Astrocyte of the hippocampus (primary cell): ENCODE measurements at places on chromosomes 1 and 21.
A peak's percentile ranks its signal among the peaks of the same experiment; 100 is the strongest.

DNA sequence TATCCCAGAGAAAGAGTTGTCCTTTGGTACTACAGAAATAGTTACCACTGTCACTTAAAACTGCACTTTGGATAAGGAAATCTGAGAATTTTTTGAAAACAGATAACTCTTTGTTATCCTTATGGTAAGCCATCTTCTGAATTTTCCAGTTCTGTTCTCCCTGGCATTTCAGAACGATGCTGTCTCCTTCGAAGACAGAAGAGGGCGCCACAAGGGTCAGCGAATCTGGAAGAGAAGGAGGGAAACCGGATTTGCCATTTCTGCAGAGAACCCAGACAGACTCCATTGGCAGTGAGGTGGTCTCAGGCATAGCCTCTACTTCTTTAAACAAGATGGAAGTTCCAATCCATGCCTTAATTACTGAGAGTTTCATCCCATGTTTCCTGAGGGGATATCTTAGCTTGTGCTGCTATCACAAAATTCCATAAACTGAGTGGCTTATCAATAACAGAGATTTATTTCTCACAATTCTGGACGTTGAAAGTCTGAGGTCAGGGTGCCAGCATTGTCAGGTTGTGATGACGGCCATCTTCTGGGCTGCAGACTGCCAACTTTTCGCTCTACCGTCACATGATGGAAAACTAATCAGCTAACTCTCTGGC lies 6.4 kb downstream of the FCRL2 start:
- no peak for DNase-seq

- DNase-seq, result no peak
Measured at GRCh38 chr1:117511273-117511672, 94.6 kb upstream of the TENT5C start.

GRCh38 chr1:36159614-36160387 lies 3.8 kb downstream of the MAP7D1 start:
- DNase-seq, result no peak

DNA sequence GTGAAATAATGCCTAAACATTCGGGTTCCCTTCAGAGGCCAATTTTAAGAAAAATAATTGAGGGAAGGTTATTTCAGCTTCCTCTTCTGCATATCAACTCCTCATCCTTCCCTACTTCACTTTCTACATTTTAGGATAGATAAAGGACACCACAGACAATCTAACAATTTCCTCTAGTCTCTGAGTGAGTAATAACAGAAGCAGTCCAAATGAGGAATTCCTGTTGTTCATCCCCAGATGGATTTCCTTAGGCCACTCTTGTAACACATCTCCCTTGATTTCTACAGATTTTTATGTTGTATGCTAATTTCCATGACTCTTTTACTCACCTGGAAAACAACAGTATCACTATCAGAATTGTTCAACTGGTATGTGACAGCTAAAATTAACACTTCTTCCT lies 87.7 kb upstream of the LYPLAL1 start:
- peak; percentile 17 for DNase-seq

GRCh38 chr1:9167638-9168037 lies 38.7 kb upstream of the GPR157 start:
- no peak for DNase-seq

- DNase-seq, result no peak
Measured at GRCh38 chr1:157469752-157470675, 82.3 kb downstream of the FCRL5 start.

- DNase-seq, result no peak
Measured at GRCh38 chr21:46254208-46254975, 25.8 kb upstream of the LSS start.

DNA sequence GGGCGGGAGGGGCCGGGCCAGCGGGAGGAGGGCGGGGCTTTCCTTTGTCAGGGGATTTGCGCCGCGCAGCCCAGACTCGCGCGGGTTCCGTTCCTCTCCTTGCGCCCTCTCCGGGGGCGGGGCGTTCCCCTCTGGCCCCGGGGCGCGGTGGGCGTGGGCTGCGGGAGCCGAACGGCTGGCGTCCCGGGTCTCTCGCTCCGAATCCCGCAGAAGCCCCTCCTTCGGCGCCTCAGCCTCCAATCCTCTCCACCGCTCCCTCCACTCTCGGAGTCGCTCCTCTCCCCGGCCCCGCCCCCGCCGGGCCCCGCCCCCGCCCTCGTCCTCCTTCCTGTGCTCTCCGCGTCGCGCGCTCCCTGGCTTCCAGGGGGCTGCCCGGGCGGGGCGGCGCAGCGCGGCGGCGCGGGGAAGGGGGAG lies 82.8 kb upstream of the BMP8A start:
- DNase-seq, result peak; percentile 99
